NCI-H1092 treated with DMSO at 0.1 percent for 48 hours (cell line): ENCODE measurements at places on chromosomes 1 and 21.

GRCh38 chr1:218880484-218881060 is 293.1 kb upstream of the LYPLAL1 start:
- DNase-seq, result no peak

DNA sequence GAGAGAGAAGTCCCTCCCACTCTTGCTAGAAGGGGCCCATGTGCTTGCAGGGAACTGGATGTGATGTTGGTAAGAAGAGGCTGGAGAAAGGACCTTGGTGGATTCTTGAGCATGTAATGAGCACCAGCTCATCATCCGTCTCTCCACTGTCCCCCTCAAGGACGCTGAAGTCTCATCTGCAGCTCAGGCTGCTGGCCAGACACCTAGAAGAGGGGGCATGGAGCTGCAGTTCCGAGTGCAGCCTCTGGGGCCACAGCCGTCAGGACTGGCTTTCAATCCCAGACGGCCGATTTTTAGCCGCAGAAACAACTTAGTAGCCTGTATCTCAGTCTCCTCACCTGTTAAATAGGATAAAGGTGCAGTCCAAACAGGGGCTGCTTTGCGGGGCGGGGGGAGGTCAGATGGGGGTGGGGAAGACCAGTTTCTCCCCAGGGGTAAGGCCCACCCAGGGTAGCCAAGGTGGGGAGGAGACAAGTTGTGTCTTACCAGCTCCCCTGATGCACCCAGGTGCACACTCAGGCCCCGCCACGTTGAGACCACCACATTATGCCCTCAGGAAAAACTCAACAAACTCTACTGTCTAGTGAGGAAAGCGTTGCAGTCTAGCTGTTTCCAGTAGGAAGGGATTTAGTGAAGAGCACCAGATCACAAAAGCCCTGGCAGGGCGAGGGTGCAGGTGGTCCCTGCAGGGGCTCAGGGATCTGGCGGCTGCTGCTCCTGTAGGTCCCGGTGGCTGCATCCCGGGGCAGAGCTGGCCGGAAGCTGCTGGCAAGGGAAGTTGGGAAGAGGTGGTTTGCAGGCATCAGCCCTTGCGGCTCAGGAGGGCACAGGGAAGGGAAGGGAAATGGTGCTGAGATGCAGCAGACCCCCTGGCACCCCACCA is 29.5 kb downstream of the LDLRAP1 start:
- DNase-seq, result no peak

DNA sequence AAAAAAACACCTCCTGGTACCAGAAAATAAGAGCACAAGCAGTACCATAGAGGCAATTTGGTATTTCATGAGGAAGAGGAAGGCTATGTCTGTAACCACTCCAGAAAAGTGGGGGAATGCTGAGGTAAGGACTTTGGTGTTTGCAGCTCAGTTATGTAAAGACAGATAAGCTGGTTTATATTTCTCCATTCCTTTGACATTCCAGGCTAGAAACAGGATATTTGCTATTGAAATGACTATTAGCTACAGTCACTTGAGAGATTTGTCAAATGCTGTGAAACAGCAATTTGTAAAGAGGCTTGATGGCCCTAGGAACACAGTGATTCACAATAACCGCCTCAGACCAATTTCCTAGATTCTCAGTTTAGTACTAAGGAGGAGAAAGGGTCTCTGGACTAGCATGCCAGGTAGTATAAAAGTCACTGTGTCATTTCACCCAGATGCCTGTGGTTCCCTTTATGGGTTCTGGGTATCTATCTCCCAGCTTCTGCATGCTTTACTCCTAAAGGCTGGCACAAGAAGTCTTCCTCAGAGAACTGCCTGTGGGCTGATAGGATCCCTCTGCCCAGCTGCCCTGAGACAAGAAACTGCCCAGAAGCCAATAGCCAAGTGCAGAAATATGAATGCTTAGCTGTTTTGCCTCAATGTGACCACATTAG is 80.5 kb downstream of the VCAM1 start:
- no peak for DNase-seq

- no peak for DNase-seq
These were observed 54.9 kb downstream of the NVL start for GRCh38 chr1:224274970-224275626.

DNA sequence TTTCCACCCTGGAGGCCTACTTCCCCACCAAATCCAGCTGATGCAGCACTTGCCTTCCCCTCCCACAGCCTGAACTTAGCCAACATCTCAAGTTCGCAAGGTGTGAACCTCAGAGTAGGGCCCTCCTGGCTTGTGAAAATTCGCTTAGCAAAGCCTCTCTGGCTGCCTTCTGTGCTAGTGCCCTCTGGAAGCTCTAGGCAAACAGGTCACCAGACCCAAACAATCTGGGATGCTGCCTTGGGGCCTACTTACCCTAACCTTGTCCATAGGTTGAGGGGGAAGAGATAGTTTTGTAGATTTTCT is 30.3 kb upstream of the TRABD2B start:
- no peak for DNase-seq

- DNase-seq, result no peak
These were observed 25.9 kb downstream of the KIRREL1 start for GRCh38 chr1:158019171-158019868.
